CD4-positive, alpha-beta T cell treated with Interleukin-1 beta for 1 hour (primary cell): ENCODE measurements at places on chromosomes 12 and 14.
A peak's percentile ranks its signal among the peaks of the same experiment; 100 is the strongest.

- DNase-seq: no peak
Measured at GRCh38 chr12:11771895-11772502, 122.5 kb downstream of the ETV6 start.

GRCh38 chr12:106369624-106370346 lies 12.2 kb downstream of the POLR3B start:
- no peak for DNase-seq

GRCh38 chr12:24069532-24070395 lies 120.3 kb upstream of the SOX5 start:
- DNase-seq: no peak

DNA sequence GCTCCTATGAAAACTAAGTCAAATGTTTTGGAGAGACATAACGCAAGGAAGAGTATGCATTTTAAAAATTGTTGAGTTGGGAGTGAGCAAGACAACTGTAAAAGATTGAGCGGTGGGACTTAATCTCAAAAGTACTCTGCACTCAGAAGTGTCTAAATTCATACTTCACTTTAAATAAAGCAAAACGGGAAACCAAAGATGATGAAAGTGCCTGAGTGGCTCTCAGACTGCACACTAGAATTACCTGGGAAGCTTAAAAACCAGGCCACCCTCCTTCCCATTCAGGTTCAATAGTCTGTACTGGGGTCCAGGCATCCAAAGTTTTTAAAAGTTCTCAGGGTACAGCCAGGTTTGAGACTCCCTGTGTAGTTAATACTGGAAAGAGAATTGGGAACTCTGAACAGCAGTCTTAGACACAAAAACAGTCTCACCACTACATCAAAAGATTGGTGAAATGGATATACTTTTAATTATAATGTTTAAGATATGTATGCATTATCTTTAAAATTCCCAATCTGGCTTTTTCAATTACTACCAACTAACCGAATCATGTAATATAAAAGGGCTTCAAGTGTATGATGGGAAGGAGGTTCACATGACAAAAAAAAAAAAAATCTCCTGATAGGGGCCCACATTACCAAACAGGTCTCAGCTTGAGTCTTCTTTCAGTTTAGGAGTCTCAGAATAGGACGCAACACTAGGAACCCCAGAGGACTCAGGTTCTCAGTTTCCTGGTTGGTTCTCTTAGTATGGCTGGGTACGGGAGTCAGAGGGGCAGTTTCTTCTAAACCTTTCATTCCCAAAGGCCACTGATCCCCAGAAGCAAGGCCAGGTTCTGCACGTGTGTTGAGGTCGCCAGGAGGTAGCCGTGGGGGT lies 1.0 kb downstream of the HOMEZ start:
- DNase-seq: no peak

- DNase-seq: no peak
Measured at GRCh38 chr12:66051361-66051760, 79.2 kb downstream of the LLPH start.

DNA sequence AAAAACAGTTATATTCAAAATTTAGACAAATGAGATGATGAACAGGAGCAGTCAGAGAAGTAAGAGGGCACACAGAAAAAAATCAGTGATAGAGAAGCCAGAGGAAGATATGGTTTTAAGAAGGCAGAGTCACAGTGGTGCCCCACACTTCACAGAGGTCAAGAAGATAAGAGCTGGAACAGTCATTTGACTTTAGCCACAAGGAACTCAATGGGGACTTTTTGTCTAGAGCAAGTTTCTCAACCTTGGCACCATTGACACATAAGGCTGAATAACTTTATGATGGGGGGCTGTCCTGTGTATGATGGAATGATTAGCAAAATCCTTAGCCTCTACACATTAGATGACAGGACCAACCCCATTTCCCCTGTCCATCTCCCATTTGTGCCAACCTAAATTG lies 172.8 kb upstream of the PLEKHG7 start:
- no peak for DNase-seq

- no peak for DNase-seq
Measured at GRCh38 chr12:132921685-132922084, 34.3 kb upstream of the CHFR start.

GRCh38 chr12:93348575-93349435 lies 28.9 kb upstream of the NUDT4 start:
- no peak for DNase-seq

GRCh38 chr12:93704122-93704521 lies 26.9 kb downstream of the CRADD start:
- no peak for DNase-seq

DNA sequence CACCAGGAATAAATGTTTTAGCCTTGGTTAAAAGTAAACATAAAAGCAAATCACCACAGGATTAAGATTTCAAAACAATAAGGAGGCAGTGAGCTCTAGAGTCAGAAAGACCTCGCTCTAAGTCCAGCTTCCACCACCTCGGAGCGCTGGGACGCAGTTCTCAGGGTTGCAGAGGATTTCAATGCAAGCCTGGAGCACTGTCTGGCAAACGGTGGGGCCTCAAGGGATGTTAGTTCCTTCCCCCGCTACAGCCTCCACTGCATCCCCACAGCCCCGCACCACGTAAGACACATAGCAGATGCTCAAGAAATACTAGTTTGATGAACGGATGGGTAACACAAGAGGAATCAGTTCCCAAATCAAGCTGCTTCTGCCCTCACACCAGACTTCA lies 39.3 kb upstream of the TMCC3 start:
- DNase-seq: no peak

DNA sequence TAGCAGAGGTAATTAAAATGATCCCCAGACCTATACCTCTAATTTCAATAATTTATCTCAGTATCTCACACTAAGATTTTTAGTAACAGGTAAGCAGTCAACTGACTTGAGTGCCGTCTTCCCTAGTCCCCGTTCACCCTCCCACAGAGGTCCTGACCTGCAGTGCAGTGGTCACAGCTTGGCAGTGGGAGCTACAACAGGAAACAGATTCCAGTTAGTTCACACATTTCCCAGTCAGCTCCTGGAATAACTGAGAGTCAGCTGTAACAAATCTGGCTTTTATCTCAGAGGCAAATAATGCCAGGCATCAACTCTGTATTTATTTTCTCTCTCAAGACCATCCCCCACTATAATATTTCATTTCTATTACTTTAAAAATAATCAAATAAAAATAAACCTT lies 308.2 kb downstream of the ATP23 start:
- DNase-seq: no peak

GRCh38 chr14:34222122-34222521 lies 239.9 kb downstream of the SPTSSA start:
- no peak for DNase-seq

- no peak for DNase-seq
Measured at GRCh38 chr12:111448846-111449790, 43.4 kb downstream of the SH2B3 start.

DNA sequence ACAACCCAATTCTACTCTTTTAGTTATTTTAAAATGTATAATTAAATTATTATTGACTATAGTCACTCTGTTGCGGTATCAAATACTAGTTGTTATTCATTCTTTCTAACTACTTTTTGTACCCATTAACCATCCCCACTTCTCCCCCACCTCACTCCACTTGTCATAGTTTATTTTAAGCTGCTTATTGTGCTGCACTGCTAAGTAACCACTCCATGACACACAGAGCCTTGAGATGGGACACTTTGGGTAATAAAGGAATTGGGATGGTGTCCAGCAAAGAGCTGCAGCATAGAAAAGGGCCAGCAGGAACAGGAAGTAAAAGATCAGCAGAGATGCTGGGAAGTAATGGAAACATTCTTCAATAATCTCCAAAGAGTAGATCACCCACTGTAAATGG lies 123.0 kb downstream of the RPS29 start:
- DNase-seq: no peak

- DNase-seq: no peak
Measured at GRCh38 chr12:27305673-27306456, 26.8 kb upstream of the BMAL2 start.

DNA sequence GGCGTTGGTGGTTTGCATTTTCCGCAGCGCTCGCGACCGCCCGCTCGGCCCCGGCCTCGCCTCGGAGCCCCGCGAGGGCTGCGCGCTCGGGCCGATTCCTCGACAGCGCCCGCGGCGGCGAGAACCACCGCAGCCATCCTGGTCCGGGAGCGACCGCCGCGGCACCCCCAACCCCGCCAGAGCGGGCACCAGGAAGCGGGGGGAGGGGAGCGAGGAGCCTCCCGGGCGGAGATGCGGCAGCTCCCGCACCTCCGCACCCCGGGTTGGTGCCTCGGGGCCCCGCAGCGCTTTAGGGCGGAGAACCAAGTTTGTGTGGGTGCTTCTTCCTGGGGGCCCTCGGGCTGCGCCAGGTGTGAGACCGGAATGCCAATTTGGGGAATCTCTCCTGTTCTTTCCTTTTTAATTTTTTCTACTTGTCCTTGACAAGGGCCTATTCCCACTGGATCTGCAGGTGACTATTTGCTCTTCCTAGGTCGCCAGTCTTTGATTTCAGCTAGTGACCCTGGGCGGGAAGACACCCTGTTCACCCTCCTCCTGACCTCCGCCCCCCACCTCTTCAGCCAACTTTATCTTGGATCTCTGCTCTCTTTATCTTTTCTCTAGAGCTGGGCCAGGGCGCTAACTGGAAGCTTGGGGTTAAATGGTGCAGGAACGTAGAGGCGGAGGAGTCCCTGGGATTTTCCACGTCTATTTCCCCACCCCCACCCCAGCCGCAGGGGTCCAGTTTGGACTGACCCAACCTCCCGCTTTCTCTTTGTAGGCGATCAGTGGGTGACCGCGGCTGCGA lies at the start of gene SOCS2:
SOCS2 (plus strand) TSS at position 751 of the 787 bp plus-strand sequence. CDS start 223 bp downstream, outside the sequence.
- DNase-seq: no peak

DNA sequence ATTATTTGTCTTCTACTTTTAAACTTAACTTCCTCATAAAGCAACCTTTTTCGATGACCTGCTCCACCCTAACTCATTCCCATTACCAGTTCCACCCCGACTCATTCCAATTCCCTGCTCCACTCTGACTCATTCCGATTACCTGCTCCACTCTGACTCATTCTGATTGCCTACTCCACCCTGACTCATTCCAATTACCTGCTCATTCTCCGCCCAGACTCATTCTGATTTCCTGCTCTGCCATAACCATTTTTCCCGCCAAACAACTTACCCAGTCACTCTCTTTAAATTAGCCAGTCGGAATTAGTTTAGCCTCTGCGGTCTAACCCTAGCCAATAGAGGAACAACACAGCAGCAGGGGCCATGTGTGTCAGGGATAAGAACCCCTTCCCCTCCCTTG lies 249.1 kb downstream of the DPY19L2 start:
- DNase-seq: no peak

DNA sequence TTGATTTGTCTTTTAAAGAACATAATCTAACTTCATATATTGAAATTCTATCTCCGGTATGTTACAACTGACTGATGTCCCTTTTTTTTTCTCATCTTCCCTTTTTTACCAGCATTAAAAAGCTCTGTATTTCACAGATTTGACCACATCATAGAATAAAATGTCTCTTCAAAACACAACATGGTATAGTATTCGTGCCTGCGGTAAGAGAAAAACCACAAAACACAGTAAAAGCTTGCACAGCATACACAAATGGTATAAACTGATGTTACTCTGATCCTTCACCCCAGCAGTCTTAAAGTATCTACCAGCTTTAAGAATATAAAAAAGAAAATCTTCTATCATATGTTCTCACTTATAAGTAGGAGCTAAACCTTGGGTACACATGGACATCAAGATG lies 83.4 kb downstream of the HECTD1 start:
- peak; percentile 65 for DNase-seq

GRCh38 chr12:2640281-2640680 lies 154.5 kb upstream of the FKBP4 start:
- no peak for DNase-seq

- DNase-seq: peak; percentile 10
Measured at GRCh38 chr14:31270196-31270772, 62.7 kb upstream of the HECTD1 start.

GRCh38 chr14:75514673-75515628 lies 7.3 kb upstream of the BATF start:
- DNase-seq: peak; percentile 51
